Kasumi-1 (cell line): ENCODE measurements at places on chromosomes 7 and 10.

GRCh38 chr10:129694691-129695243 lies 227.7 kb downstream of the MGMT start:
- no peak for DNase-seq

GRCh38 chr7:107234436-107234835 lies 65.6 kb downstream of the HBP1 start:
- DNase-seq: no peak

DNA sequence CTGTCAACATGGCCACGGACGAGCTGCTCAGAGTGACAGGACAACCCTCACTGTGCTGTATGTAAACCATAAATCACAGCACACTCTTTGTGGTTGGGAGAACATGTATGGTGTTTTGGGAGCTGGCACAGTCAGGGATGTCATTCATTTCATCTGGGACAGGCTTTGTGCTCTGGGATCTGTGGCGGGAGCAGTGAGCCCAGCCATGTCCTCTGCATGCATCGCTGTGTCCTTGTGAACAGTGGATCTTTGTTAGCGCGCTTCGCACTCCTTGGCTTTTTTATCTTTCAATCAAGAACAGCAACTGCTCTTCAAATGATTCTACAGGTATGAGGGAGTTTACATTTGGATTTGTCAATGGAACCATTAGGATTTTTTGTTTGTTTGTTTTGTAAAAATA lies 7.1 kb downstream of the CCM2 start:
- DNase-seq: no peak

DNA sequence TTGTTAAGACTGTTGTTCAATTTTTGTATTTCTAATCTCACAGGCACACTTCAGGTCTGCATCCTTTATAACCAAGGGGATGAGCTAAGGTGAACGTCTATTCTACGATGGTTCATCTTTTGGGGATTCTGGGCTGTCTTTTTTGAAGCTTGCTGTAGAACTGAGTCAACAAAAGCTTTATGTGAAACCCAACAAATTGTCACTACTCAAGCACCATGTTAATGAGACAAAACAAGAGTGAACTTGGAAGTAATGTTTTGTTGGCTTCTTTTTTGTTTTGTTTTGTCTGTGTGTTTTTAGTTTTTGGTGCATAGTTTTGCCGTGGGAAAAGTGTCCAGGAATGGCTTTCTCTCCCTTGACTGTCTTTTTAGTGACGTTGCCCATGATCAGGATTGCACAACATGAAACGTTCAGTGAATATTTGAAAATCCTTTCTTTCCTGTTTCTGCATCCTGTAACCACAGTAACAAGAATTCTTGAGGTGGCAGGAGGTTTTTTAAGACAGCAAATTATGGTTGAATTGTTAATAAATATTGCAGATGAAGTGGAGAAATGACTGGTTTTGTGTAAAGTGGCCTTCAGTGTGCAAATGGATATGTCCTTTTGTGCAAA lies 65.6 kb downstream of the WIPF3 start:
- peak; percentile 32 for DNase-seq

GRCh38 chr10:55979203-55979602 lies 381.9 kb downstream of the ZWINT start:
- no peak for DNase-seq

GRCh38 chr10:24310104-24310503 lies 101.2 kb downstream of the KIAA1217 start:
- DNase-seq: no peak
